ENCODE measurements at places on chromosomes 13 and 19.

- no peak for DNase-seq
Measured at GRCh38 chr13:72544042-72544441, 183.4 kb downstream of the MZT1 start.

DNA sequence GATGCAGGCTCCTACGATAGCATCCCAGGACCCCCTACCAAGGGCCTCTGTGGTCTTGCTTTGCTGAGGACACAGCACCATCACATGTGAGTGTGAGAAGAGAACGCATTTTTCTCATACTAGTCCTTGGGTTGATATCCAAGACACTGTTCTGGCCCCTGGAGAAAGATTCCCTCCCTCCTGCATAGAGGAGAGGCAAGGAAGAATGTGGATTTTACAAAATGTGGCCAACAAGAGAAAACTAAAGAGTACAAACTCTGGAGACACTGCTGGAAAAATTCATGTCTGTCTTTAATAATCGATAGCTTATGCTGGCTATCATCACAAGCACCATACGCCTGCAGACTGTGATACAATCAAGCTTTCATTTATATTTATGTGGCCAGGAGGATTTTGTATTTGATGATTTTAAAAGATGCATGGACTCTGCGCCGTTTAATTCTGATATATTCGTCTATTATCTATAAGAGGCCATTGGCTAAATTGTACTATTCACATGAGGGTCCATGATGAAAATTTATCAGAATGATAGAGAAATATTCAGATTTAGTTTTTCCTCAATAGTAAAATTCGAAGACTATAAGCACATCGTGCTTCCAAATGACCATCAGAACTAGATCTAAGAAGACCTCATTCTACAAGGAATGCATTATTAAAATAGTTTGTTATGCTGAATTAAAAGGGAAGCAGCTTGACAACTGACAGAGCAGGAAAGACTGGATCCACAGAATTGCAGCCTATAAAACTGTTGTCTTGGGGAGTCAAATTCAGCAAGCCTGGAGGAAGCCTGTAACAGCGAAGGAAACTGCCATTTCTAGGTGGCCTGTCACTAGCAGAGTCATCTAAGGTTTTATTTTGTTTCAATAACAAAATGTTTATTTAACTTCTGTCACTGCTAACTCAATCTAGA, 578.7 kb downstream of the DIAPH3 start:
- DNase-seq, result no peak

DNA sequence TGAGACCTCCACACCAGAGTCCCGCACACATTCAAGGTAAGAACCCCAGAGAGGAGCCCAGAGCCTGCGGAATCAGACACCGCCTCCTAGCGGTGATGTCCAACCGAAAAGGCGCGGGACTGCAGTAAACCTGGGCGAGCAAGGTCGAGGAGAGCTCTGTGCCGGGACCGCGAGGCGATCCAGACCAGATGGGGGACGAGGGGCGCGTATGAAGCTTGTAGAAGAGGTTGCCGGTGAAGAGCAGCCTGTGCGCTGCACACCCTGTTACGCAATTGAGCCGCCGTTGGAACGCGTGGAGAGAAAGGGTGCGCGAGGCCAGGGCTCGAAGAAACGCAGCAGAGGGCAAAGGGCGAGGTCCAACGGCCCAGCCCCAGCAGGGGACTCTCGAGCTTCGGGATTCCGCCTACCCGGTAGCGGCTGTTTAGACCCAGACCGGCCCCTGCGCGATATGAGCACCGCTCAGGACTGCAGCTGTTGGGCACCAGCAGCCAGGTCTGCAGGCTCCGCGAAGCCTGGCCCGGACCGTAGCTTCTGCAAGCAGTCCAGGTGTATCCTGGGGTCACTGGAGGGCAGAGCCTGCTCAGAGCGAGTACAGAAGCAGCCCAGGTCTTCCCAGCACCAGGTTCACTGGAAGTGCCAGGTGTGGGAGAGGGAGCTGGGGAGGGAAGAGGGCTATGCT, 65.9 kb upstream of the ZNF599 start:
- DNase-seq, result no peak

GRCh38 chr13:67015976-67016600, 214.0 kb downstream of the PCDH9 start:
- no peak for DNase-seq

GRCh38 chr19:47096100-47096704, 17.4 kb downstream of the ZC3H4 start:
- DNase-seq, result no peak

- no peak for DNase-seq
Measured at GRCh38 chr19:43741075-43741825, 13.5 kb downstream of the SMG9 start.

- no peak for DNase-seq
Measured at GRCh38 chr13:51057906-51058305, 53.2 kb downstream of the C13orf42 start.

DNA sequence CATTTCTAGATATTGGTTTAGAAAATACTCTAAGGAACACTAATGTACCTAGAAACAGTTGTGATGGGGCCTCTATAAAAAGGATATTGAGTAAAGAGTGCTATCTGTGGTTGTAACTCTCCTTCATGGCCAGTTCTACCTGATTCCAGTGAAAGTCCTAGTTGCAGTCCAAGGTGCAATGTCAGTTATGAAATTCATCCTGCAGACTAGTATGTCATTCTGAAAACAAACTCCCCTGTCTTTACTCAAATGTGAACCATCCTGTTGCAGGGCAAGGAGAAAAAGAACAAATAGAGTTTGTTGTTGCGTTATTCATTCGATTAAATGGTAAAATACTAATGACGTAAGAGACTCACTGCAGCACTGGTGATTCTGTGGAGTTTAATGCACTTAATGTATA, 18.3 kb upstream of the N4BP2L1 start:
- DNase-seq, result no peak

DNA sequence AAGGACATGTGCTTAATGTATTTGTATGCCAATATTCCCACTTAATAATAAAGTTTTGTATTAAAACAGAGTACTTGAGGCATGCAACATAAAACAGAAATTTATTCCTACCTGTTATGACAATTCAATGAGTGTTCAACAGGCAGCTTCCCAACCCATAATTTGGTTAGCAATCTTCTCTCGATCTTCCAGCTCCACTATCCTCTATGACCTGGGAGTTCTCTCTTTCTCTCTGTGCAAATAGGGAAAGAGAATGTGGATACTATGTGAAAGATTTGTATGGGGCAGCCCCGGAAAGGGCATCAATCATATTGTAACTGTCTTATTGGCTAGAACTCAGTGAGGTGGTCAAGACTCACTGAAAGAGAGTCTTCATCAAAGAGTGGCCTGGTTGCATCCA, 644.9 kb upstream of the PCDH20 start:
- no peak for DNase-seq

GRCh38 chr19:39193803-39194202, 3.0 kb upstream of the NCCRP1 start:
- peak; percentile 49 for DNase-seq

DNA sequence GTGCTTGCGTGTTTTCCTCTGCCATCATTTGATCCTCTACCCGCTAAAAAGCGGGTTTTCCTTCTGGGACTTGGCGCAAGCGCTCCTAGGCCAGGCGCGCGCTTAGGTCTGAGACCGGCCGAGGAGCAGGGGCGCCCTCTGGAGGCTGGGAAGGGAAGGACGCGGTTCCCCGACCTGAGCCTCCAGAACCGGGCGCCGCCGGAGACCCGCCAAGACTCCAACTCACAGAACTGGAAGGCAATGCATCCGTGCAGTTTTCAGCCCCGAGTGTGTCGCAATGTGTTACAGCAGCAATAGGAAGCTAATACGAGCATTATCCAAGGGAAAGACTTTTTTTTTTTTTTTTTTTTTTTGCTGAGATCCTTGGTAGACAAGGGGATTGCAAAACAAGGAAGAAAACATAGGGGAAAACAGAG, 190.9 kb downstream of the COL4A1 start:
- peak; percentile 65 for DNase-seq

DNA sequence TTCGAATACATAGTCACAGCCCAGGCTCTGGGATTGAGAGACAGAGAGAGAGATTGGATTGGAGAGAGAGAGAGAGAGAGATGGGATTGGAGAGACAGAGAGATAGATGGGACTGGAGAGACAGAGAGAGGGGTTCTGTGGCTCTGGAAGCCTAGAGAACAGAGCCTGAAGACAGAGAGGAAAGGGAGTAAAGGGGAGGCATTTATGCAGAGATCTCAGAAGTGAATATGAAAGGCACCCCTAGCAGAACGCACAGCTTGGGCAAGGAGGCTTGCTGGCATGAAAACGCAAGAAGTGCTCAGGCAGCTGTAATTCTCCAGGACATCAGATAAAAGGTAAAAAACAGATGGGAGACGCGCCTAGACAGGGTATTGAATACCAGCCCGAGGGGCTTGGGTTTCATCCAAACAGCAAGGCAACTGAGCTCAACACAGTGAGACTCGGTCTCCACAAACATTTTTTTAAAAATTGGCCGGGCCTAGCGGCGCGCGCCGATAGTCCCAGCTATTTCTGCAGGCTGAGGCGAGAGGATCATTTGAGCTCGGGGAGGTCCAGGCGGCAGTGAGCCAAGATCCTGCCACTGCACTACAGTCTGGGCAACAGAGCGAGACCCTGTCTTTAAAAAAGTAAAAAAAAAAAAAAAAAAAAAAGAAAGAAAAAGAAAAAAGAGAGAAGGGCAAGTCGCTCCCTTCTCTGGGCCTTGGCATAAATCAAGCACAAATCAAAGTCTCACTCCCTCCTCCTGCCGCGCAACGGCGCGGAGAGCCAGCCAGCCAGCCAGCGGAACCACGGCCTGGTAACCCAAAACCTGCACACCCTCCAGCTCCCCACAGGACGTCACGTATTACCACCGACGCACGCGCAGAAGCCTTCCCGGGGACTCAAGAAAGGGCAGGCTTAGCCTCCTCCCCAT, 774 bp upstream of the PPP2R1A start:
- no peak for DNase-seq

GRCh38 chr13:47999973-48000372, 1.1 kb downstream of the SUCLA2 start:
- DNase-seq, result no peak

DNA sequence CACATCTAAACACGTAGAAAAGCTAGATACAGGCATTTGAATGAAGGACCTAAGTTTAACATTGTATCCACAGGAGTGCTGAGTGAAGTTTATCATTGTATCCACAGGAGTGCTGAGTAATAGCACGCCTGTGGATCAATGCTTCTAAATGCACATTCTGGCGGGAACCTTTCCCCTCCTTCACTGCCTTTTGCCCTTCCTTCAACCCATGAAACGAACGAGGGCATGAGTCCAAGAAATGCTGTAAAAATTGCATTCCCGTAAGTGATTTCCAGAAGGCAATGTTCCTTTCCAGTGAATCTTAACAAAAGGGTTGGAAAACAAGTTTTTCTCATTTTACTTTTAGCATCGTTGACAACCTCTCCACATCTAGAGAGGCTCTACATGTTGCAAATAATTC, 88.1 kb downstream of the ZDHHC20 start:
- no peak for DNase-seq

GRCh38 chr19:46404753-46405468, 8.5 kb downstream of the CCDC8 start:
- DNase-seq, result no peak

DNA sequence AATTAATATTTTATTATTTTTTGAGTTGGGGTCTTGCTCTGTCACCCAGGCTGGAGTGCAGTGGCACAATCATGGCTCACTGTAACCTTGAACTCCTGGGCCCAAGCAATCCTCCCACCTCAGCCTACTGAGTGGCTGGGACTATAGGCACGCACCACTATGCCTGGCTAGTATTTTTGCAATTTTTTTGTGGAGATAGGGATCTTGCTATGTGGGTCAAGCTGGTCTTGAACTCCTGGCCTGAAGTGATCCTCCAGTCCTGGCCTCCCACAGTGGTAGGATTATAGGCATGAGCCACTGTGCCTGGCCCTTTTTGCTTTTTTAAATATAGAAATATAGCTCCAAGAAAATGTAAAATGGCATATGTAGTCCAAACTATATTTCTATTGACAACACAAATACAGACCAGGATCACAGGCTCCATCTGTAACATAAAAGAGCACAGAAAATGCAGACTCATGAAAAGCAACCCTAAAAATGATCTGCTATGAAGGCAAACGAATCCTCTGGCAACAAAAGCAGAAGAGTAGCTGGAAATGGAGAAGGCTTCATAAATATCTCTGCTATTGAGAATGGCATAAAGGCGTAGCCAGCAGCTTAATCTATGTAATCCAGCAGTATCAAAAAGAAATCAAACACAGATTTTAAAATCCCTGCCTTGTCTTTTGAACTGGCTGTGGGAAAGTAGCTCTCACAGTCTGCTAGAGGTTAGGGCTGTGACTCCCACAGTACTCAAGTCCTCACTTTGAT, 200.6 kb downstream of the LHFPL6 start:
- DNase-seq, result no peak

DNA sequence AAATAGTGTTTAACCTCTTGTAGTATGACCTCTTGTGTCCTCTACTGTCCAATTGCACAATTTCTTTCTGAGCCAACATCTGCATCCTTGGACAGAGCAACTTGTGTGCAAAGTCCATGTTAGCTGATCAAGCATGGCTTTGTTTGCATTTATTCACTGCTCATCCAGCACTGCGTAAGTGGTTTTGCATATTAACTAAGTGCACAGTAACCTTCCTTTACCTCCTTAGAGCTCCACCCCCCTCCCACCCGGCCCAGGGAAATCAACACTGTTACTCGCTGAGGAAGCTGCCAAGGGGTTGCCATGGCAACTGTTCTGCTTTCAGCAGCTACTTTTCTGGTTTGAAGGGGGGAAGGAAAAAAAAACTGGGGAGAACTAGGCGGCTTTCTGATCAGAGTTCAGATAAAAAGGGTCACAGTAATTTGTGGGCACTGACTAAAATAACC, 153.5 kb upstream of the KLF12 start:
- DNase-seq, result no peak

- no peak for DNase-seq
Measured at GRCh38 chr13:32310134-32310706, 4.9 kb downstream of the ZAR1L start.

DNA sequence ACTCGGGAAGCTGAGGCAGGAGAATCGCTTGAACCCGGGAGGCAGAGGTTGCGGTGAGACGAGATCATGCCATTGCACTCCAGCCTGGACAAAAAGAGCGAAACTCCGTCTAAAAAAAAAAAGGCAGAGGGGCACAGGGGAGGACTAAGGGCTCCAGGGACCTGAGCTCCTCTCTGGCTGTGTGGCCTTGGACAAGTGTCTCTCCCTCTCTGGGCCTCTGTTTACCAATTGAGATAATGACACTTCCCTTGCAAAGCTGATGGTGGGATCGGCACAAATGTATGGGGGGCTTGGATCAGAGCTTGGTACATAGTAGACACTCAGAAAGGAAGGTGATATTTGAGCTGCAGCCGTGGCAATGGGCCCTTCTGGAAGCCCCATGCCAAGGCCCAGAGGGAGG, 11.4 kb upstream of the SPACA4 start:
- no peak for DNase-seq
